ENCODE measurements at places on chromosomes 3 and 15.

- DNase-seq = no peak
Observed at GRCh38 chr15:51281368-51281967, 56.9 kb downstream of the CYP19A1 start.

- no peak for DNase-seq
Observed at GRCh38 chr3:86381247-86381646, 609.7 kb downstream of the VGLL3 start.

DNA sequence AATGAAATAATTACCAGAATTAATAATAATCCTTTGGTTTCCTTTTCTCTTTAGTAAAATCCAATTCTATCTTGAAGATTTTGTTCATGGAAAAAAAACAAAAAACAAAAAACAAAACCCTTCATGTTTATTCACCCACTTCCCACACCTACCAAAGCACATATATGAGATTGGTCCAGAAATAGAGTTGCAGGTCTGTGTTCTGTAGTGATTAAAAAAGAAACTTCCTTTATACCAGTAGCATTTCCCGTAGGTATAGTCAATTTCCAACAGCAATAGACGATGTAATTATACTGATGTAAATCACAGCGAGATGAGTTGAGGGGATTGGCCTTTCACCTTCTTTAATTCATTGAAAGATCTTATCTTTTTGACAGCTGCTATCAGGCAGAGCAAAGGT is 194.6 kb downstream of the SOX2 start:
- DNase-seq = no peak

DNA sequence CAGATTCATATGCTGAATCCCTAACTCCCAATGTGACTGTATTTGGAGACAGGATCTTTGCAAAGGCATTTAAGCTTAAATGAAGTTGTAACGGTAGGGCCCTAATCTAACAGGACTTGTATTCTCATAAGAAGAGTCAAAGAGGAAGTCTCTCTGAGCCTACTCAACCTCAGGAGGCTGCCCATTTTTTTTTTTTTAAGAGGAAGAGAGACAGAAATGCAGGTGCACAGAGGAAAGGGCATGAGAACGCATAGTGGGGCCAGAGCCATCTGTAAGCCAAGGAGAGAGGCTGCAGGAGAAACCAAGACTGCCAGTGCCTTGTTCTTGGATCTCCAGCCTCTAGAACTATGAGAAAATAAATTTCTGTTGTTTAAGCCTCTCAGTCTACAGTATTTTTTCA is 28.4 kb downstream of the ZNF860 start:
- DNase-seq = no peak

GRCh38 chr3:52831500-52832301 is 1.2 kb upstream of the ITIH4 start:
- peak; percentile 16 for DNase-seq

GRCh38 chr15:38705436-38706219 is 141.0 kb upstream of the RASGRP1 start:
- DNase-seq = no peak

- DNase-seq = no peak
Observed at GRCh38 chr15:69131362-69132220, 28.8 kb upstream of the GLCE start.

DNA sequence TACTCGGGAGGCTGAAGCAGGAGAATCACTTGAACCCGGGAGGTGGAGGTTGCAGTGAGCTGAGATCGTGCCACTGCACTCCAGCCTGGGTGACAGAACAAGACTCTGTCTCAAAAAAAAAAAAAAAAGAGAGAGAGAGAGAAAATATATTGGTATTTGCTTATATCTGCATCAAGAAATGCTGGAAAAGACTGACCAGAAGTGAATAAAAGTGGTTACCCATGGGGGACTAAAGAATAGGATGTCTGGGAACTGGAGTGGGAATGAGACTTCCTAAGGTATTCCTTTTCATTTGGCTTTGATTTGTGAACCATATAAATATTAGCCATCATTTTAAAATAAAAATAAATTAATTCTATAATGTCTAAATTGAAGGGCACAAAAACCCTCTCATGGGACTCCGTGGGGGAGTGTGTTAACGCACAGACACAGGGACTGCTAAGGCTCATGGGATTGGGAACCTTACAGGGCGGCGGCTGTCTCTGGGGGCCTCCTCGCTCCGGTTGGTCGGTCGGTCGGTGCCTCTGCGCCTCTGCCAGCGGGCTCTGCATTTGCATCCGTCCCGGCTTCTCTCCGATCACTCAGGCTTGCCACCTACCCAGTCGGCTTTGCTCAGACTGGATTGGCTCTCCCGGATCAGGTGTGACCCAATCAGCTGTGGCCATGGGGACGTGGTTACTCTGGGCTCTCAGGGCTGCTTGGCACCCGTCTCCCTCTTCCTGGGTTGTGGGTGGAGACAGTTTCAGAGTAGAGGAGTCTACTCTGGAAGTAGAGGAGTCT is 12.7 kb upstream of the TSPAN3 start:
- DNase-seq = no peak

GRCh38 chr15:31219221-31219620 is 107.4 kb upstream of the KLF13 start:
- DNase-seq = no peak

DNA sequence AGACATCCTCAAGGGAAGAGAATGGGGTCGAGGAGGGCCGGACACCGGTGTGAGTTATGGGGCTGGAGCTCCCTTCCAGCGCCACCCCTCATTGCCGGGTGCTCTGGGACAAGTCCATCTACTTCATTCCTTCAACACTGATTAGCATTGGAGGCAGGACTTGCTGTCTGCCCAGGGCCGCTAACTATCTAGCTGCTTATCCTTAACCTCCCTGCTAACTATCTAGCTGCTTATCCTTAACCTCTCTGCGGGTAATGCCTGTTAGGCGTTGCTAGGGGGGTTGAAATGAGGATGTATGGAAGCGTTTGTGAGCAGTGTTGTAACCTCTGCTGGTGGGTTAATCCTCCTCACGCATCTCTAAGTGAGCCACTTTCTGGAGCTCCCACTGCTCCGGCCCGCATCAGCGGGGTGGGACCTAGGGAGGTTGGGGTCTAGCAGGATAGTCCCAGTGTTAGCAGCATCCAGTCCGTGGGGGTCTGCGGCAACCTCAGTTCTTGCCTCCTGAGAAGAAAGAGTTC is 10.9 kb upstream of the CHAC1 start:
- DNase-seq = no peak

DNA sequence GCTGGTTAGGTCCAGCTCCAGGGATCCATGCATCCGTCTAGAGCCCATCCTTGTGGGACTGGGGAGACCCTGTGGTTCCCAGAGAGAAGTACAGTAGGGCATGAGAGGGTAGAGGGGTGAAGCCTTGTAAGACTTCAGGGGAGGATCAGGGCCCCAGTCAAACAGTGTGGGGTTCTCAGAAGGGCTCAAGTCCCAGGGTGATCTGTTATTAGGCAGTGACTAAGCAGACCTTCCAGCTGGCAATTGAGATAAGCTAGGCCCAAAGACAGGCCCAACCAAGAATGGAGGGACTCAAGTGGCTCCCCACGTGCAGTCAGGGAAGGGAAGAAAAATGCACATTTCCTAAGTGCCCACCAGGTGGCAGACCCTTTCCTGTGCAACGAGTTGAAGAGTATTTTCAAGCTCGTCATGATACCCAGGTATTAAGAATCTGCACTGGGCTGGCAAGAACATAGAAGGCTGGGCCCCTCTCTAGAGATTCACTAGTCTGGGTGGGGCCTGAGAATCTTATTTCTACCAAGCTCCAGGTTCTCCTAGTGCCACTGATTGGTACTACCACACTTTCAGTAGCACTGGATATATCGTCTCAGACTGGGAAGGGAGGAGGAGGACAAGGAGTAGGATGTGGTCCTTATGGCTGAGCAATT is 240.8 kb downstream of the NR1D2 start:
- no peak for DNase-seq

GRCh38 chr3:182116386-182116785 is 404.7 kb downstream of the SOX2 start:
- DNase-seq = no peak

GRCh38 chr3:169964176-169964575 is 2.4 kb upstream of the SEC62 start:
- no peak for DNase-seq

- DNase-seq = no peak
Observed at GRCh38 chr15:70014331-70014730, 83.4 kb downstream of the TLE3 start.

- no peak for DNase-seq
Observed at GRCh38 chr3:151558661-151559060, 97.8 kb upstream of the IGSF10 start.

Data from fibroblast of skin of left biceps (primary cell).